ENCODE measurements at places on chromosomes 13 and 19. TPM values are rescaled to one million over a fixed set of nuclear protein-coding genes. Genes with fewer than 3 reads are reported as not detected.
A peak's percentile ranks its signal among the peaks of the same experiment; 100 is the strongest.

The TYROBP gene
- total RNA-seq = not detected

- H3K27ac ChIP-seq = no peak overlapping the region
- H3K4me1 ChIP-seq = peaks cover 9% of the 10 kb centered on the region
- no peaks in the 10 kb centered on the region for H3K27me3 ChIP-seq
- H3K36me3 ChIP-seq = no peaks in the 10 kb centered on the region
Measured at GRCh38 chr13:99028890-99029289, 51.0 kb upstream of the DOCK9 start.

DNA sequence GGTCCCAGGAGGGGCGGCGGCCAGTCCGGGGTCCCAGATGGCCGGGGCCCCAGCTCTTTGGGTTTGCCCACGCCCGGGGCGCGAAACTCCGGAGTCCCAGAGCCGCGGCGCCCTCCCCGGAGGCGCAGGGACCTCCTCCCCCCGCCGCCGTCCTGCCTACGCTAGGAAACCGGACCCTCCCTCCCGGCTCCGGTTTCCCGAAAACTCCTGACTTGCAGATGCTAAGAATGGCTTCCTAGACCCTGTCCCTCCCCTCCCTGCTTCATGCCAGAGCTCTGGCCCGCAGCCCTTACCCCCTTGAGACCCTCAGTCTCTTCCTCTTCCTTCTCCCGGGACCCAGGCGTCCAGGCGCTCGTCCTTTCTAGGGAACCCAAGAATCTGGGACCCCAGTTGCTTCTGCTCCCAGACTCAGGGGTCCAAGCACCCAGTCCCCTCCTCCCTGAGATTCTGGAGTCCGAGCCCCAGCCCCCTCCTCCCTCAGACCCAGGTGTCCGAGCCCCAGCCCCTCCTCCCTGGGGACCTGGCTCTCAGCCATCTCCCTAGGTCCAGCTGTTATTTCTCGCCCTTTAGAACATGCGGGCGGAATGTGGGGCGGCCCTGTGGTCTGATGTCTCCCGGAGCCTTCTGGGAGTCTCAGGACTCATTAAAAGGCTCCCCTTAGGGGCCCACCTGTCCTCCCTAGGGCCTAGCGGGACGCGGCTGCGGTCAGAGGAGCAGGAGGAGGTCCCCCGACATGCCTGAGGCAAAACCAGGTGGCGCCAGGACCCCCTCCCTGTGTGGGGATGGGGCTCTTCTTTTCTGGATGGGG lies at the start of gene MYBPC2:
Gene MYBPC2, plus strand, starts transcription at position 672 of the 808 bp plus-strand sequence. Its CDS starts 62 bp downstream, at position 734.
- no peaks in the 10 kb centered on the region for H3K27me3 ChIP-seq
- peak; percentile 99 for DNase-seq
- no peaks in the 10 kb centered on the region for H3K36me3 ChIP-seq
- H3K4me3 ChIP-seq = peak within 1 kb of the TSS; percentile 67
- H3K4me1 ChIP-seq = peaks cover 25% of the 10 kb centered on the region
- peak within 1 kb of the TSS; percentile 96 for H3K27ac ChIP-seq

DNA sequence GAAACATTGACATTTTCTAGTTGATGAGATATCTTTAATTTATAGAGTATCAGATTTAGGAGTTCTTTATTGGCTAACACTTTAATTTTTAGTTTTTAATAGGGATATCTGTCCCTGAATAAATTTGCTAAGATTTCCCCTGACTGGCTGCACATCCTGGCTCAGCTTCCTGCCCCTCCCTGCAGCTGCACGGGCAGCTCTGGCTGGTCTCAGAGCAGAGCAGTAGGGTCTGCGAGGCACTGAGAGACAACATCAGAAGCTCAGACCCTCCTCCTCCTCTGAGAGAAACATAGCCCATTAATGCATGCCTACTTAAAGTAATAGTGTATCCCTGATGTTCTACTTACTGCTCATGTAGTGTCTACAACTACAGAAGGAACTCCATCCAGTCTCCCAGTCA lies 139.2 kb downstream of the TNFSF13B start:
- no peaks in the 10 kb centered on the region for H3K36me3 ChIP-seq
- DNase-seq = no peak
- no peak overlapping the region for H3K27ac ChIP-seq
- H3K4me1 ChIP-seq = no peaks in the 10 kb centered on the region
- no peak overlapping the region for H3K4me3 ChIP-seq
- no peaks in the 10 kb centered on the region for H3K27me3 ChIP-seq

The CYP4F2 gene
- not detected for total RNA-seq

DNA sequence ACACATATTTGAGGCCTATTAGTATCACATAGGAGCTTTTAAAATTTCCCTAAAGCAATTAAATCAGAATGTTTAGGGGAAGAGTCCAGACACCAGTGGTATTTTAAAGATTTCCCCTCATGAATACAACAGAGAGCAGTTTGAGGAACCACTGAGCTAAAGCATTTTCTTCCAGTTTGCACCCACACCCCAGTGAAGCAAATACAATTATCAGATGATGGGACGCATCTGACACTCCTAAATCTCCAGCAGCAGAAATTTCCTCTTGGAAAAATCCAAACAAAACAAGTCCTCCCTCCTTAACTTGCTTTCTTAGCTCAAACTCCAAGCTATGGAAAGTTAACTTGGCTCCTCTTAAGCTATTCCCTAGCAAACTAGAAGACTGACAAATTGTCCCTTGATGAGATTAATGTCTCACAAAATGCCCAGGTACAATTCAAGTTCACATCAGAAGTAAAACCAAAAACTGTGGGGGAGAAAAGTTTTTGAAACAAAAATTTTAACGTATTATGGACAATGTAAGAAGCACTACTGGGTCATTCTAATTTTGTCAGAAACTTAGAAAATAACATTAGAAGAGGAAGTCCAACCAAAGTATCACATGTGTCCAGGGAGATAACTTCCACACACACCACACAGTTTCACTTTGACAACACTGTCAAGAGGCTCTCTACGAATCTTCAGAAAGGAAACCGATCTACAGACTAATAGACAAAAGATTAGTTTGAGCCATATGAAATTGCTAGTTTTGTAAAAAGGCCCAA lies 74.1 kb downstream of the ABCC4 start:
- H3K4me3 ChIP-seq = no peak overlapping the region
- no peak overlapping the region for H3K27ac ChIP-seq
- H3K27me3 ChIP-seq = no peaks in the 10 kb centered on the region
- H3K36me3 ChIP-seq = no peaks in the 10 kb centered on the region

DNA sequence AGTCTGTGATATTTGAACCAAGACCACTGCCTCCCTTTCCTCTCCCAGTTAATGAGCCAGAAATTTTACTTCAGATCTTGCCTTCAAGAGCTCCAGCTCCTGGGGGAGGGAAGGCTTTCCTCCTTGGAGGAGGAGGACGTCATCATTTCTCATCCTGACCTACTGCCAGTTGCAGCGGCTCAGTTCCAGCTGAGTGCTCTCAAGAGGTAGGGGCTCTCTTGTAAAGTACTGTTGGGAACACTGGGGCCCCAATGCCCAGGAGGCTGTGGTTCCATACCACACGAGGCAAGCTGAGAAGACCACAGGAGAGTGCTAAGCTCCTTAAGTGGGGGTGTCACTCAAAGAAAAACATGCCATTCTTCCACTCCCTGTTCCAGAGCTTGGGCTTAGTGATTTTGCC lies 36.2 kb downstream of the METTL21C start:
- DNase-seq = no peak
- H3K4me1 ChIP-seq = no peaks in the 10 kb centered on the region
- H3K36me3 ChIP-seq = peaks cover 53% of the 10 kb centered on the region
- no peak overlapping the region for H3K4me3 ChIP-seq
- H3K27me3 ChIP-seq = no peaks in the 10 kb centered on the region
- H3K27ac ChIP-seq = no peak overlapping the region

GRCh38 chr19:40417643-40417981 lies 4.4 kb upstream of the PRX start:
- no peaks in the 10 kb centered on the region for H3K36me3 ChIP-seq
- no peaks in the 10 kb centered on the region for H3K27me3 ChIP-seq
- H3K4me1 ChIP-seq = peaks cover 18% of the 10 kb centered on the region
- H3K27ac ChIP-seq = peak overlapping the region; percentile 72
- peak overlapping the region; percentile 35 for H3K4me3 ChIP-seq
- peak; percentile 84 for DNase-seq

- H3K27me3 ChIP-seq = no peaks in the 10 kb centered on the region
- H3K4me3 ChIP-seq = no peak overlapping the region
- H3K27ac ChIP-seq = no peak overlapping the region
- no peaks in the 10 kb centered on the region for H3K36me3 ChIP-seq
- no peak for DNase-seq
Measured at GRCh38 chr13:105827111-105827809, 708.2 kb downstream of the EFNB2 start.

The ZNF793 gene
- 2.3 TPM for total RNA-seq

The ZNF235 gene
- total RNA-seq = 8.2 TPM

- H3K27me3 ChIP-seq = no peaks in the 10 kb centered on the region
- no peak for DNase-seq
- H3K36me3 ChIP-seq = peaks cover 54% of the 10 kb centered on the region
- H3K4me1 ChIP-seq = no peaks in the 10 kb centered on the region
- no peak overlapping the region for H3K27ac ChIP-seq
- H3K4me3 ChIP-seq = no peak overlapping the region
Measured at GRCh38 chr19:45828945-45829344, 13.8 kb upstream of the RSPH6A start.

GRCh38 chr19:41097302-41097701 lies 9.1 kb downstream of the CYP2A13 start:
- H3K27ac ChIP-seq = no peak overlapping the region
- no peak for DNase-seq
- no peaks in the 10 kb centered on the region for H3K36me3 ChIP-seq
- H3K4me3 ChIP-seq = no peak overlapping the region

DNA sequence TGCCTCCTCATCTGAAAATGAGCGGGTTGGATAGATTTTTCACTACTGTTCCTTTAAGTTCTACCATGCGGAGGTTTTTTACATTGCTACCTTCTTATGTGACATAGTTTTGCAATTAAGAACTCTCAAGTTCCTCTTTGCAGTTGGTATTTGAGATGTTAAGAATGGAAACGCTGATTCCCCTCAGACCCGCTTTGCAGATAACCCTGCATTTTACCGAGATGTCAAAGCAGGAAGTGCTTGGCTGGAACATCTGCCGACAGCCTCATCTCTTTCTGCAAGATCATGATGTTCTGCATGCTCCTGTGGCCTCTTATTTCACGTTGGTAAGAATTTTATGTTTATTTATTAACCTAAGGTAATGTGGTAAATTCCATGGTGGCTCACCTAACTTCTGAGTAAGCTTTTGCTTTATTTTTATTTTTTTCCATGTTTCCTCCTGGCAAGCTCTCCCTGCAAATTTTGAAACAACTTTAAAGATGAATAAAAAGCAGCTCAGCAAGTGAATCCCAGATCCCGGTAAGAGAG lies 22.5 kb downstream of the PABPC3 start:
- H3K4me1 ChIP-seq = no peaks in the 10 kb centered on the region
- DNase-seq = no peak
- no peak overlapping the region for H3K27ac ChIP-seq
- H3K4me3 ChIP-seq = no peak overlapping the region
- no peaks in the 10 kb centered on the region for H3K36me3 ChIP-seq

GRCh38 chr19:27741236-27741635 lies 1471.7 kb downstream of the UQCRFS1 start:
- no peaks in the 10 kb centered on the region for H3K36me3 ChIP-seq
- peaks cover 12% of the 10 kb centered on the region for H3K4me1 ChIP-seq
- no peak overlapping the region for H3K27ac ChIP-seq
- peak; percentile 15 for DNase-seq
- H3K4me3 ChIP-seq = no peak overlapping the region

DNA sequence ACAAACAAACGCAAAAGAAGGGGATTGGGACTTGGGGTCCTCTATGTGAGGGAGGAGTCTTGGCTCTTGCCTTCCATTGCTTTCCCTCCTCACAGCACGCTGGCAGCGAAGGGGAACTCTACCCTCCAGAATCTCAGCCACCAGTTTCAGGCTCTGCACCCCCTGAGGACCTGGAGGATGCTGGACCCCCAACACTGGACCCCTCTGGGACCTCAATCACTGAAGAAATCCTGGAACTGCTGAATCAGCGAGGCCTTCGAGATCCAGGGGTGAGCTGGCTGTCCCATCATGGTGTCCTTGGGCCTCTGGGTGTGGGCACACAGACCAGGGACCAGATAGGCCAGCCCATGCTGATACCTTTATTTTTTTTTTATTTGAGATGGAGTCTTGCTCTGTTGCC lies 9.6 kb downstream of the PLEKHG2 start:
- H3K4me1 ChIP-seq = no peaks in the 10 kb centered on the region
- no peak overlapping the region for H3K4me3 ChIP-seq
- DNase-seq = no peak
- no peak overlapping the region for H3K27ac ChIP-seq
- H3K36me3 ChIP-seq = peaks cover 53% of the 10 kb centered on the region

GRCh38 chr13:66895780-66896179 lies 334.4 kb downstream of the PCDH9 start:
- peak overlapping the region; percentile 70 for H3K27ac ChIP-seq
- H3K36me3 ChIP-seq = no peaks in the 10 kb centered on the region
- DNase-seq = peak; percentile 94
- H3K4me1 ChIP-seq = peaks cover 21% of the 10 kb centered on the region

DNA sequence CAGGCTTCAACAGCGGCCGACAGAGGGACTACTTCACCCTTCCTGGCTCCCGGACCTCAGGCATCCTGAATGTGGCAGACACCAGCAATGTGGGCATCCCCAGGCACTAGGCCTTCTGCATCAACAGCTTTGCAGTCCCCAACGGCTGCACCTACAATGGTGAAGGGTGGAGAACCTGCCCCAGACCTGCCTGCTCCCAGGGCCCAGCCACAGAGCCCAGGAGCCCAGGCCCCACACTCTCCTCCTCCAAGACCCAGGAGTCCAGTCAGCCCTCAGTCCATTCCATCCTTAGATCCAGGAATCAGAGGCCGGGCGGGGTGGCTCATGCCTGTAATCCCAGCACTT lies 34.5 kb downstream of the HPN start:
- DNase-seq = no peak
- H3K27me3 ChIP-seq = no peaks in the 10 kb centered on the region
- H3K36me3 ChIP-seq = no peaks in the 10 kb centered on the region
- H3K27ac ChIP-seq = no peak overlapping the region
- no peak overlapping the region for H3K4me3 ChIP-seq
- H3K4me1 ChIP-seq = no peaks in the 10 kb centered on the region

DNA sequence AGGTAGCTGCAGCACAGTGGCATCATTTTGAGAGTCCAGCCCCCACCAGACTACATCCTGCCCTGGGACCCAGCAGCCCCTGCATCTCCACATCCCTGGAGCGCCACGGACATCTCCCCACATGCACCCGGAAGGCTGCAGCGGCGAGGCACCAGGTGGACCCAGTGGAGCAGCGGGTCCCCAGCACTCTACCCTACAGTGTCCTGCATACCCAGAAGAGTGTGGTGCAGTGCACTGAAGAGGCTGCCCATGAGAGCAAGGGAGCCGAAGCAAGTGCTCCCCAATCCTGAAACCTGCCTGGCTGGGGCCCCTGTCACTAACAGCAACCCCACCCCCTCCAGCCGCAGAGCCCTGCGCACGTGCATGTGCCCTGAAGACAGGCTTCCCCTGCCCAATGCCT lies 21.3 kb upstream of the SLC7A9 start:
- no peaks in the 10 kb centered on the region for H3K4me1 ChIP-seq
- no peak for DNase-seq
- no peaks in the 10 kb centered on the region for H3K27me3 ChIP-seq
- H3K36me3 ChIP-seq = peaks cover 4% of the 10 kb centered on the region

- no peaks in the 10 kb centered on the region for H3K27me3 ChIP-seq
- H3K27ac ChIP-seq = no peak overlapping the region
- H3K4me1 ChIP-seq = no peaks in the 10 kb centered on the region
- no peaks in the 10 kb centered on the region for H3K36me3 ChIP-seq
- no peak overlapping the region for H3K4me3 ChIP-seq
Measured at GRCh38 chr13:70923863-70924752, 815.9 kb upstream of the KLHL1 start.

The MEIS3 gene
- 15.9 TPM for total RNA-seq

GRCh38 chr13:109700176-109700575 lies 86.2 kb downstream of the IRS2 start:
- peaks cover 2% of the 10 kb centered on the region for H3K4me1 ChIP-seq
- H3K36me3 ChIP-seq = no peaks in the 10 kb centered on the region
- H3K27me3 ChIP-seq = no peaks in the 10 kb centered on the region

The SBK2 gene
- total RNA-seq = 6.8 TPM

GRCh38 chr13:22053053-22053452 lies 382.2 kb downstream of the FGF9 start:
- no peak for DNase-seq
- no peaks in the 10 kb centered on the region for H3K36me3 ChIP-seq
- no peak overlapping the region for H3K27ac ChIP-seq
- H3K27me3 ChIP-seq = peaks cover 7% of the 10 kb centered on the region
